Endodermal cell (in vitro differentiated cells): ENCODE measurements at places on chromosomes 1 and 21.

GRCh38 chr1:22104094-22104493, 38.8 kb downstream of the WNT4 start:
- no peak for DNase-seq

DNA sequence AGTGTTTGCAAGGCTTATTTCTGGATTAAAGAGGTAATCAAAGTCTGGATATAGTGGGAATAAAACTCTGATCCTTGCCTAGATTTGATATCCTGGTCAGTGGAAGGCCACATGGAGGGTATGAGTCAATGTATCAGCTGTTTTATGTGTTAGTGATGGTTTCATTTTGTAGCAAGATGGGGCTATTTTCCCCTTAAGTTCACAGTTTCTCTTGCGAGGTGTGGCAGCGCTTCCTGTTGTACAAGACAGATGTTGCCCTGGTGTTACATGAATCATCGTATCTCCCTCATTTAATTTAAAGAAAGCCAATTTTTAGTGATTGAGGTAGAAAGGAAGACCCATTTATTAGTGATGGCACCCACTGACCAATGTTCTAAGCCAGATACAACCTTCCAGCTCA, 220.2 kb downstream of the DUSP10 start:
- DNase-seq: no peak

- DNase-seq: peak; percentile 12
These were observed 51.5 kb upstream of the EPS8L3 start for GRCh38 chr1:109814993-109815786.

- DNase-seq: peak; percentile 37
These were observed 442.6 kb upstream of the PRMT6 start for GRCh38 chr1:106613861-106614260.

- no peak for DNase-seq
These were observed 8.2 kb downstream of the ADORA1 start for GRCh38 chr1:203135636-203136305.

DNA sequence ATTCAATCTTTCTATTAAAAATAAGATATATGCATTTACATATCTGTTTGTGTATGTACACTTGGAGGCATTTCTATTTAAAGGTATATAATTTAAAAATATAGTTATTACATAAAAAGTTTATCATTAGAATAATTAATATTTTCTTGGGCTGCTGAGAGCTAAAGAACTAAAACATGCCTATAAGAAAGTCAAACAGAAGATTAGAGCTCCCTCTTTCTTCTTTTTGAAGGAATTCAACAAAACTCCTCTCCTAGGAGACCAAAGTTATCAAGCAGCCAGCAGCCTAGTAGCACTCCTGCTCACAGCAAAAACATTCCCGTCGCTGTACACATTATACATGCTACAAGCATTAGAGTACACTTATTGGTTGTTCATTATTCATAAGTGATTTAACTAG, 216.4 kb downstream of the VAV3 start:
- no peak for DNase-seq

GRCh38 chr1:205255941-205256780, 28.4 kb downstream of the TMCC2 start:
- peak; percentile 97 for DNase-seq

GRCh38 chr1:14598498-14599182, at the start of gene KAZN:
Gene KAZN (plus strand): TSS chr1:14598685.
- peak; percentile 91 for DNase-seq

DNA sequence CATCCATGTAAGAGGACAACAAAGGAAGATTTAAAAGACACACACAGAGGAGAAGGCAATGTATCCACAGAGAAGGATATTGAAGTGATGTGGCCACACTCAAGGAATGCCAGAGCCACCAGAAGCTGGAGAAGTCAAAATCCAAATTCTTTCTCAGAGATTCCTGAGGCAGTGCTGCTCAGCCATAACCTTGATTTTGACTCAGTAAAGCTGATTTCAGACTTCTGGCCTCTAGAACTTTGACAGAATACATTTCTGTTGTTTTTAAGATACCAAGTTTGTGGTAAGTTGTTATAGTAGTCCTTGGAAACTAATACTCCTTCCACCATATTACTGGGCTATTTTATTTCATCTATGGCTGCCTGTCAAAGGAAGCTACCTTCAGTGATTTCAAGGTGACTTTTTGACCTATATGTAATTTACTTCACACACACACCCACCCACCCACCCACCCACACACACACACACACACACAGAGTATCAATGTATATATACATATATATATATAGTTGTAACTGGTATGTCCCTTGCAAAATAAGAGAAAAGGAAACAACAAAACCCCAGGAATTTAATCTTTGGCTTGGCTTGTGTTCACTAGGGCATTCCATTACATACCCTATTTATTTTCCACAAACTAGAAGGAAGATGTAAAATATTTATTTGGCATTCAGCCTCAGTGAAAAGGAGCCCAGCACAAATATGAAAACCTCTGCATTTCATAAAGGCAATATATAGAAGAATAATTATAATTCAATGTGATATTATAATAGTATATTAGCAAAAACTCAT, 142.1 kb upstream of the PTGFR start:
- no peak for DNase-seq

GRCh38 chr1:31734582-31735107, 29.5 kb downstream of the ADGRB2 start:
- DNase-seq: no peak

GRCh38 chr1:43143441-43143888, 28.6 kb downstream of the EBNA1BP2 start:
- peak; percentile 87 for DNase-seq

DNA sequence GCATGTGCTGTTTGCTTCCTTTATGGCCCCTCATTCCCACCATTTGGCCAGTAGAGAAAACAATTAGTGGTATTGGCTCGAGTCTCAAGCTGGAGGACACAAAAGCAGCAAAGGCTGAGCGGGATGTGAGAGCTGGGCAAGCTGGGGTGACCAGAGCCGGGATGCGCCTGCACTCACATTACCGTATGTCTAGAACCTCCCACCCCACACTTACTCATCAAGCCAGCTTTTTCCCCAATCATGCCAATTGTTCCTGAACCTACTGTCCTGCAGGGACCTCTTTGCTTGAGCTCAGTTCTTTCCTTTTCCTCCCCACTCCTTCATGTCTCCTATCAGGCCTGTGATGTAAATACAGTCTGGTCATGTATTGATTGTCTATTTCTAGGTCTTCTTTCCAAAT, 45.9 kb downstream of the KIRREL1 start:
- no peak for DNase-seq

GRCh38 chr1:69203166-69203565, 364.6 kb upstream of the LRRC7 start:
- DNase-seq: no peak

DNA sequence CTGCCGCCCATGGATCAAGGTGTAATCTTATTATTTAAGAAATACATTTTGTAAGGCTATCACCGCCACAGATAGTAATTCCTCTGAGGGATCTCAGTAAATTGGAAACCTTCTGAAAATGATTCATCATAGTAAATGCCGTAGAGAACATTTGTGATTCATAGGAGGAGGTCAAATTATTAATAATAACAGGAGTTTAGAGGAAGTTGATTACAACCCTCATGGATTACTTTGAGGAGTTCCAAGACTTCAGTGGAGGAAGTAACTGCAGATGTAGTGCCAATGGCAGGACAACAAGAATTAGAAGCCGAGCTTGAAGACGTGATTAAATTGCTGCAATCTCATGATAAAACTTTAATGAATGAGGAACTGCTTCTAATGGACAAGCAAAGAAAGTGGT, 280.1 kb downstream of the PTPRC start:
- no peak for DNase-seq

GRCh38 chr1:88973520-88974137, 18.8 kb downstream of the KYAT3 start:
- no peak for DNase-seq

DNA sequence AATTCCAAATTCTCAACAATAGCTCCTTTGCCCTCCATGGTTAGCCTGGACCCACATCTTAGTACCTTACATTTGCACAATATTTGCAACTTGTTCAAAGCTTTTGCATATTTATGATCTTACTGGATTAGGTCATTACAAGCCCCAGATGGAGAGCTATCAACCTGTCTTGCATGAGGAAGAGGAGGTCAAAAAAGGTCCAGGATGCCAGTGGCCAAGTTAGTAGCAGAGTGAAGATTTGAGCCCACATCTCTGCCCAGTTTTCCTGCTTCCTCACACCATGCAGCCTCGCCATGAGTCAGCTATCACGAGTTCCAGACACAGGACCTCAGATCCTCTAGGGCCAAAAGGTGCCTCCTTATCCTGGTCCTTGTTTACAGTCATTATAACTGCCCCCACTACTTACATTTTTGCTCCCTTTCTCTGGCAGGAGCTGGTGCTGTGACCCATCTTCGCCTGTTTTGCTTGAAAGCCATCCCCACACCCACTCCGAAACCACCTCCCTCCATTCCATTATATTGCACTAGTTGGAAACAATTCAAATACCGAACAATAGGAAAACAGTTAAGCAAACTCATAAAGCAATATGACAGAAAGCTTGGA, 5.0 kb upstream of the AHCYL1 start:
- DNase-seq: no peak

DNA sequence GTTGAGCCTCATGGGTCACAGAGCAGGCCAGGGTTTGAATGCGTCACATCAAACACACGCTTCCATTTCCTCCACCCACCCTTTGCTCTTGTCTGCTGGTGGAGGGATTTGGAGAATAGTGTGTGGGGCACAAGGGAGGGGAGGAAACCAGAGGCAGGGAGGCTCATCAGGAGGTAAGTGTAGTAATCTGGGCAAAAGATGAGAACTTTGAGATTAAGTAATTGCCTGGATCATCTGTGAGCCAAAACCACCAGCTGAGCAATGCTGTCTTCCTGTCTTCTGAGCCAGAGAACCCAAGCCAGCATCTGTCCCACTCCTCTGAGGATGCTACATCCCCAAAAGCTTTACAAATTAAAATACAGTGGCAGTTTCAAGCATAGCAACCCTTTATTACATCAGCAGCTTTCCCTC, 45.2 kb downstream of the C8B start:
- no peak for DNase-seq

- no peak for DNase-seq
These were observed 136.0 kb downstream of the TLR5 start for GRCh38 chr1:223006917-223007648.

DNA sequence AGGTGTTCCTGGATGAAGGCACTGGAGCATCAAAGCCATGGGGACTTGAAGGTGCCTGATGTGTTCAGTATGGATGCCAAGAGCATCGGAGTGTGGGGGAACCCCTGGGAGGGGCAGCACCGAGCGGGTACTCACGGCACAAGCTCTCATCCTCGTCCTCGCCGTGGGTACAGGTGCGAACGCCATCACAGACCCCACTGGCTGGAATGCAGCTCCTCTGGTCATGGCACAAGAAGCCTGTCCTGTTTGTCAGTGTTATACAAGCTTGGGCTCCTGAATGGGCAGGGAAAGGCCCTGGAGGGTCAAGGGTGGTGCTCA, 6.0 kb downstream of the LDLRAD1 start:
- peak; percentile 38 for DNase-seq

GRCh38 chr1:118650107-118650807, 337.9 kb downstream of the TBX15 start:
- DNase-seq: no peak

GRCh38 chr1:244712669-244713068, 59.7 kb downstream of the DESI2 start:
- DNase-seq: peak; percentile 25

DNA sequence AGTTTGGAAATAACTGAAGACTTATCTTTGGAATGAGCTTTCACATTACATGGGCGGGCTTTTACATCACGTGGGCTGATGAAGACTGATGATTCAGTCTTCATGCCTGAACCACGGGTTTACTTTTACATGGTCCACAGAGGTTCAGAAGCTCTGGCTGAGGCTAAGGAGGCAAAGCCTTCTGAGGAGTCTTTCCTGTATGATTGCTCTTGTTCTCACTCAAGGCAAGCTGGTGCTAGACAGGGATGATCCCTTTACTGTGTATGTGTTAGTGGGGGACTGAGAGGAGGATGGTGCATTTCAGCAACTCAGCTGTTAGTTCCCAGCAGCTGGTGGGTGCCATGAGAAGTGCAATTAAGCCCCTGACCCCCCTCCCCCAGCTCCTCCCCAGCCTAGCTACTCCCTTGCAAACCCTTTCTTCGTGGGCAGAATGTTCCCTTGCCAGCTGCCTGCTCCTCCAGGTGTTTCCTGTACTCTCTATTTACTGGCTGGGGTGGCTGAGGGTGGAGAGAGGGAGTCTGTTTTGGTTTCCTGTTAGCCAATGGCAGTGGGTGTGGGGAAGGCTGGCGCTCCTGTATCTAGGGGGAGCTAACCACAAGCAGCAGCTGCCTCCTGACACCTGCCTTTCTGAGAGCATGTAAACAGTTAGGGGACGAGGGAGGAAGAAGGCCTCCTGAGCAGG, 15.4 kb downstream of the BTG2 start:
- DNase-seq: peak; percentile 92

DNA sequence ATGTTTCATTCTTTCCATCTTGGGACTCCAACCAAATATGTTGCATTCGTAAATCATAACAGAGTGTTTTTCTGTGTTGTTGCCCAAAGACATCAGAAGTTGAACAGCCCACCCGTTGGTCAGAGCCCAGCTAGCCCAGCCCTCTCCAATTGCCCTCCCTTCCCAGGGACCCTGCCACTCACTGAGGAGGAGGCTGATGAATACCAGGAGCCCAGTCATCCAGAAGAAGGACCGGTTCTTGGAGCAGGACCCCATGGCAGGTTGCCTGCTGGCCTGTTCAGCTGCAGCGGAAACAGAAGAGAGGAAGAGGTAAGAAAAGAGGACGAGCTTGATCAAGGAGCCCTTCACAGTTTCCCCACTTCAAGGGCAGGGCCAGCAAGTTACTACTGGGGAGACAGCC, 172.2 kb upstream of the ETV3 start:
- DNase-seq: peak; percentile 65

- DNase-seq: no peak
These were observed 93.8 kb upstream of the GRIK3 start for GRCh38 chr1:37128091-37128490.

- no peak for DNase-seq
These were observed 6.4 kb upstream of the PEF1 start for GRCh38 chr1:31651089-31651420.

DNA sequence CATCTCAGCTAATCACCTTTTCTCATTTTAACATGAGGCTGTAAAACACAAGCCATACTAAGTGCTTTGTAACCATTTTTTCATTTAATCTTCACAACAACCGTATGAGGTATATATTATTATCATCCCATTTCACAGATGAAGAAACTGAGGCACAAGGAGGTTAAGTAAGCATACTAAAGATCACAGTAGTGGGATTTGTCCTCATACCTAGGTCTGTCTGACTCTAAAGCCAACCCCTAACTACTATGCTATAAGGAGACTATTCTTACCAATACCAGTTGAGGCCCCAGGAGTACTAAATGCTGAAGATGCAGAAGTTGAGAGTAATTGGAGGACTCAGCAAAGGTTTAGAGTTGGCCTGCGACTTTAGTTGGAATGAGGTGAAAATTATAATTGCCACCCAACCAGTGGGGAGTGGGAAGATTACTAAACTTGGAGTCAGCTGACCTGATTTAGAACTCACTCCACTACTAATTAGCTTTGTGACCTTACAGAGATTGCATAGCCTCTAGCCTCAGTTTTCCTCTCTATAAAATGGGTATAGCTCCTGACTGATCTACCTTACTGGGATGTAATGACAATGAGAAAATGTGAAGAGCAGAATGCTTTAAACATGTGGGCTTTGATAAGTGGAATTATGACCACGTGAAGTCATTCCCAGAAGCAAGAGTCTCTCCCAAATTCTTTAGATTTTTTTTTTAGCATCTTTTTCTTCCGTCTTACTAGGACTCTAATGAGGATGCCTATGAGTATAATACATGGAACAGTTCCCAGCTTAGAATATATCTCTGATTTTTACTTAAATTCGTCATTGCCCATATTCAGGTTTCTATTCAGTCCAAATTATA, 85.8 kb upstream of the IPO9 start:
- no peak for DNase-seq

- no peak for DNase-seq
These were observed 5.0 kb upstream of the SH3BGRL3 start for GRCh38 chr1:26274801-26275425.

- DNase-seq: no peak
These were observed 67.4 kb downstream of the KCNJ6 start for GRCh38 chr21:37848721-37849490.
